Keratinocyte (primary cell): ENCODE measurements at places on chromosomes 2 and 18.

GRCh38 chr18:44945888-44946401 lies 265.3 kb downstream of the SETBP1 start:
- no peak for DNase-seq

DNA sequence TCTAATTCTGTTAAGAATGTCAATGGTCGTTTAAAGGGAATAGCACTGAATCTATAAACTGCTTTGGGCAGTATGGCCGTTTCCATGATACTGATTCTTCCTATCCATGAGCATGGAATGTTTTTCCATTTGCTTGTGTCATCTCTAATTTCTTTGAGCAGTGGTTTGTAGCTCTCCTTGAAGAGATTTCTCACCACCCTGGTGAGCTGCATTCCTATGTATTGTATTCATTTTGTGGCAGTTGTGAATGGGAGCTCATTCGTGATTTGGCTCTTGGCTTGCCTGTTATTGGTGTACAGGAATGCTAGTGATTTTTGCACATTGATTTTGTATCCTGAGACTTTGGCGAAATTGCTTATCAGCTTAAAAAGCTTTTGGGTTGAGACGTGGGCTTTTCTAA lies 38.3 kb upstream of the WDR75 start:
- DNase-seq, result no peak

GRCh38 chr18:57629422-57629821 lies 7.8 kb upstream of the NARS1 start:
- no peak for DNase-seq

- no peak for DNase-seq
Measured at GRCh38 chr2:191635333-191636234, 42.4 kb upstream of the NABP1 start.

- DNase-seq, result no peak
Measured at GRCh38 chr2:100886085-100886484, 66.1 kb downstream of the NPAS2 start.

DNA sequence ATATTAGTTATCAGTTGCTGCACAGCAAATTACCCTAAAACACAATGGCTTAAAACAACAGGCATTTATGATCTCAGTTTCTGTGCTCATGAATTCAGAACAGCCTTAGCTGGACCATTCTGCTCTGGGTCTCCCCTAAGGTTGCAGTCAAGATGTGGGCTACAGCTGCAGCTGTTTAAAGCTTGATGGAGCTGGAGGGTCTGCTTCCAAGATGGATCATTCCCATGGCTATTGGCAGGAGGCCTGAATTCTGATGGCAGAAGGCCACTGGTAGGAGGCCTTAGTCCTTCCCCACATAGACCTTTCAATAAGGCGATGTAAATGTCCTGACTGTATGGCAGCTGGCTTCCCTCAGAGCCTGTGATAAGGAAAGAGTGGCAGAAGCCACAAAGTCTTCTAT lies 118.6 kb upstream of the SERPINE2 start:
- DNase-seq, result no peak

GRCh38 chr18:69358212-69358895 lies 42.3 kb upstream of the DOK6 start:
- no peak for DNase-seq

DNA sequence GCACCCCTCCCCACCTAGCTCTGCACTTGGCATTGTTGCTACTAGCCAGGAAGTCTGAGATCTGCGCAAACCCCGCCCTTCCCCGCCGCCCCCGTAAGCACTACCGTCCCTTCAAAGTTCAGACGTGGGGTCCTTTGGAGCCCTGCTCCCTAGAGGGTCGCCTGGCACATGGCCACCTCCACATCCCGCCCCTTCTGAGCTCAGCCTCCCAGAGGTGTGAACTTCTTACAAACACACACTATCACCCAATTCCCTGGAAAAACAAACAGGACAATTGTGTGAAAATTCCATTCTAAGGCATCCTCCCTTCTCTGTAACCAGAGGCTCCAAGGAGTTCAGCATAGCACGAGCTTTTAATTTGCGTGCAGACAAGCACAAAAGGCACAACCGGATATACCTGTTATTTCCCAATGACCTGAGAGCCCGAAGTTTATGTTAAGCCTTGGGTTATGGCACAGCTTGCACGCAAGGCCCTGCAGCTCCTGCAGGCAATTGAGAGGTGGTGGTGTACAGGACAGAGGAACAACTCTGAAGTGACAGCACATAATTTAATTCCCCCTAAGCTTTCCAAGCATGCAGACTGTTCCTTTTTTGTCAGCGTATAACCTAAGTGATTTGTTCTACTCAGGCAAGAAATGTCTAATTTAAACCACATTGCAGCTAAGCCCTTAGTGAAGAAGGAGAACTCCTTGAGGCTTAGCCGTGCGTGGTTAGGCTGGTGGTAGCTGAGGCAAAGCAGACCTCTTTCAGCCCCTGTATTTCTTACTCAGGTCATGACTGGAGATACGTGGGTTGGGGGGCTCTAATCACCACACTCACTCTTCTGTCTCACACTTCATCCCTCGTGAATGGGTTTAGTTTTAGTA lies 20.3 kb upstream of the CYP1B1 start:
- DNase-seq, result no peak

GRCh38 chr2:230890646-230891045 lies 25.9 kb downstream of the ITM2C start:
- DNase-seq, result no peak
